Ovary (tissue), 10 donors: ENCODE measurements at places on chromosomes 6 and 20. TPM values are rescaled to one million over a fixed set of nuclear protein-coding genes. Genes with fewer than 3 reads are reported as not detected.

CALHM6 gene
- 3.0 TPM for total RNA-seq

GRCh38 chr20:24138196-24138857 is 149.7 kb upstream of the GGTLC1 start:
- DNase-seq, result no peak

ROS1 gene
- total RNA-seq, result 0.62 TPM

TRIM10 gene
- total RNA-seq, result not detected

DNA sequence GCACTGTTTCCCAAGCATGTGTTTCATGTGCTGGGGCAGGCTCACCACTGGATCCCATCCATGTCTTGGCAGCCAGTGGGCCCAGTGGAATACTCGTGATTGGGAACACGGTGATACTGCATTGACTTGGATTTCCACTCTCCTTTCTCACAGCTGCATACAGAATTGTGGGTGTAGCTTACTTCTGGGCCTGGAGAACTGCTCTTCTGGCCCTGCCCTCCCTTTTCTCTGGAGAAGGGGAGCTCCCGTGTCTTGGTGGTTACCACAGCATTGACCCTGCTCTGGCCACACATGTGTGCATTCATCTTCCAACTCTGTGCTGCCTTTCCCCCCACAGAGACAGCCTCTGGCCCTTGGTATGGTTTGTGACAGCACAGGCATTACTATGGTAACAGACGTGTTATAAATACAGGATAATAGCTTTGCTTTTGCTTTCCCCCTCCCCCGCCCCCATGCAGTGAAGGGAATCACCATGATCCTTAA is 21.6 kb downstream of the SOBP start:
- no peak for DNase-seq

DNA sequence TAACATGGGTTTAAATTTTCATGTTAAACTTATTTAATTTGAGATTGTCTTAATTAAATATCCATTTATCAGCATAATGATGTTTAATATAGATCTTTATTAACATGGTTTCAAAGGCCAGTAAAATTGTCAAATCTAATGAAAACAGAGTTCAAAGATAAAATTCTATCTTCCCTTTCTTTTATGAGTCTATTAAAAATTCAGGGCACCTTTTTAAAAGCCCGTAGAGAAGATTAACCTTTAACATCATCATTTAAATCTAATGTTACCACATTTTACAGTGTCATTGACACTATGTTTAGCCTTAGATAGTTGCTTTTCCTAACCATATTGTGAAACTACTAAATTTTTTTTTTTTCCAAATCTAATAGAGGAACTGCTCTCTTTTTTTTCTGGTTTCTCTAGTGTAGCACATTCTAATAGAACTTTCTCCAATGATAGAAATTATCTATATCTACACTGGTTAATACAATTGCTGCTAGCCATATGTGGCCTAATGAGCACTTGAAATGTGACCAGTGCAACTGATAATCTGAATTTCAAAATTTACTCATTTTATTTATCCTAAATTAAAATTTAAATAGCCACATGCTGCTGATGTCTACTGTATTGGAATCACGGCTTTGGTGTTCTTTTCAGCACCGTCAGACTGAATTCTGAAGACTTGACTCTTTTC is 410.9 kb downstream of the UTRN start:
- no peak for DNase-seq

- no peak for DNase-seq
Observed at GRCh38 chr6:166402582-166403277, 20.0 kb upstream of the MPC1 start.

DNA sequence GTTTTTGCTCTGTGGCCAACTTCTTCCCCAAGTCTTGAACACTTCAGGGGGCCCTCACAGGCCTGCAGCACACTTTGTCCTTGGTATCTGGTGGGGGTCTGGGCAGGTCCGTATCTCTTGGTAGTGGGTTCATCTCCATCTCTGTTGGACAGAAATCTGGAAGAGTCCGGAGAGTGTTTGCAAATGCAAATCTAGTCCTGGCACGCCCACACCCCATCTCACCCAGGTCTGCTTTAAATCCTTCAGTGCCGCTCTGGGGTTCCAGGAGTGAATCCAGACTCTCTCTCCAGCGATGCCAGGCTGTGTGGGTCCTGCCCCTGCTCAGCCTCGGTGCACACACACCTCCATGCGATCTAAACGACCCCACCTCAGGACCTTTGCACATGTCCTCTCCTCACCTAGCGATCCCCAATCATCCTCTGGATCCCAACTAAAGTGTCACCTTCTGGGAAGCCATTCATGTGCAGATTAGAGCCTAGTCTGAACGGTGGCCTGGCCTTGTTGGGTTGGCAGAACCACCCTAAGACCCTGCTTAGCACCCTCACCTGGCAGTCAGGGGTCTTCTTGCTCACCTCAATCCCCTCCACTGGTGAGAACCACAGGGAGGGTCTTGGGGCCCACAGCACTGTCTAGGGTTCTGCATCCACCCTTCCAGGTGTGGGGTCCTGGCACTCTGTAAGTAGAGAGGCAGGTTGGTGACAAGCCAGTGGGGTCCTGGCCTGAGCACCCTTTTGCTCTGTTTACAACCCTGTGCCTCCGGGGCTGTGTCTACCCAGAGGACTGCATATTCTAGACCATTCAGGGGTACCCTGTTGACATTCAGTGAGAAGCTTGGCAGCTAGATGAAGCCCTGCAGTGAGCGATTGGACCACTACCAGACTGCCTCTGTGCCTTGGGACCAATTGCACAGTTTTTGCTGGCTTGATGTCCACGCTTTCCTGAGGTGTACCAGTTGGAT is 100.8 kb downstream of the SYCP2 start:
- DNase-seq, result no peak

DNA sequence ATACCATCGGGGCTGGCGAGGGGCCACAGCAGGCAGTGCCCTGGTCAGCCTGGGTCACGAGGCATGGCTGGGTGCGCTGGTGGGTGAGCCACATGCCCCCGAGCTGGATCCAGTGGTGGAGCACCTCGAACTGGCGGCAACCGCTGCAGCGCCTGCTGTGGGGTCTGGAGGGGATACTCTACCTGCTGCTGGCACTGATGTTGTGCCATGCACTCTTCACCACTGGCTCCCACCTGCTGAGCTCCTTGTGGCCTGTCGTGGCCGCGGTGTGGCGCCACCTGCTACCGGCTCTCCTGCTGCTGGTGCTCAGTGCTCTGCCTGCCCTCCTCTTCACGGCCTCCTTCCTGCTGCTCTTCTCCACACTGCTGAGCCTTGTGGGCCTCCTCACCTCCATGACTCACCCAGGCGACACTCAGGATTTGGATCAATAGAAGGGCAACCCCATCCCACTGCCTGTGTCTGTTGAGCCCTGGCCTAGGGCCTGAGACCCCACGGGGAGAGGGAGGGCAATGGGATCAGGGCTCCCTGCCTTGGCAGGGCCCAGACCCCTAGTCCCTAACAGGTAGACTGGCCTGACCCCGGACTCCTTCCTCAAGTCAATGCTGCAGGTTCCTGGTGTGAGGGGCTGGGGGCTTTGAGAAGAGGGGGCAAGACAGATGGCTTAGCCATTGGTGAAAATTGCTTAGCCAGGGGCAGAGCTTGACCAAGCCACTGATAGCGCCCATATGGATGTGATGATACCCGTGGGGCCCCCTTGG is 598 bp downstream of the TMEM239 start:
- no peak for DNase-seq

DNA sequence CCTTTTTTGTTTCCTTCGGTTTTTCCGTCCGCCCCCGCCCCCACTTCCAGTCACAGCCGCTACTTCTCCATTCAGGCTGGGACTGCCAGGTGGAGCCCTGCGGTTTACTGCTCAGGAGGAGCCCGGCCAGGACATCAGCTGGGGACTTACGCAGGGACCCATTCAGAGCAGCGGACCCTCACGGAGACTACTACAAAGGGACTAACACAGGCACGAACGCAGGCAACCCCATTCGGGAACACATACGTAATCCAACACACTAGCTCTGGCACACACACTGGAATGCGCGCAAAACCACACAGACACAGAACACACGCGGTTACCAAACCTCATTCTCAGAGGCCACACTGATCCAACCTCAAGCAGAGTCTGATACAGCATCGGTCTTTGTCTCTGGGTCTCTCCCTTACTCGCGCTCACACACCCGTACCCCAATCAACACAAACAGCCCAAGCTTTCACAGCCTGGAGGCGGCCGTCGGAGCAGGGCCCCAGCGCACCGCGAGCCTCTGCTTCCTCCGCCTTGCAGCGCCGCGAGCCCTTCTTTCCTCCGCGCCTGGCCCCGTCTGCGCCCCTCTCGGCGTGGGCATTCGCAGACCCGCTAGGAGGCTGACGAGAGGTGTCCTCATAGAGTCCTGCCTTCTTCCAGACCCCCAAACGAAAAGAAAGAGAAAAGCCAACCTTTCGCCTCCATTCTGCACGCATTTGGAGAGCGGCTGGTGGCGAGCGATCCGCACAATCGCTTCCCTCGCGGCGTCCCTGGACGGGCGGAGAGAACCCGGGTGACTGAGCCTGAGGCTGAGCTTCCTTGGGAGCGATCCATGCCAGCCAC is 1.1 kb upstream of the SLC32A1 start:
- DNase-seq, result no peak

- no peak for DNase-seq
Observed at GRCh38 chr6:27081931-27082330, 165.6 kb upstream of the PRSS16 start.

DNA sequence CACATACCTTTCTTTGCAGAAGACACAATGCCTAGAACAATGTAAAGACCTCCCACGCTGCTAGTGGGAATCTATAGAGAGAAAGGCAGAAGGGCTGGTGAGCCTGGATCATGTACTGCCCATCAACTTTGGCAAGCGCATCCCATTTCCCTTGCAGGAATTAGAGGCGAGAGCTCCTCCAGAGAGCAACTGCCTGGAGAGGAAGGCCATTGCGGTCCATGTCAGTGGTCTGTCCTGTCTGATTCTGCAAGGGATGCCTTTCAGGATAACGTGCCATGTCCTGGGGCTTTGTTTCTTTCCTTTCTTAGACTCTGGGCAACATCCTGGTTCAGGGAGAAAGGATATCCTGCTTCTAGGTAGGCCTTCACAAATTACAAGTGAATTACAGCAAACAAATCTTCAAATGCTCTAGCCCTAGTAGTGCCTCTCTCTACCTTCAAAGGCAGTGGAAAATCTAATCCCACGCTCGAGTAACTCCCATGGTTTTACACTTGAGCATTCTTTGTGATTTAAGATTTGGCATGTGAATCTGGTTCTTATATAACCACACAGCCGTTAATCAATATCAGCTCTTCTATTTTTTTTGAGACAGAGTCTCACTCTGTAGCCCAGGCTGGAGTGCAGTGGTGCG is 38.5 kb downstream of the GCNT2 start:
- DNase-seq, result no peak

DNA sequence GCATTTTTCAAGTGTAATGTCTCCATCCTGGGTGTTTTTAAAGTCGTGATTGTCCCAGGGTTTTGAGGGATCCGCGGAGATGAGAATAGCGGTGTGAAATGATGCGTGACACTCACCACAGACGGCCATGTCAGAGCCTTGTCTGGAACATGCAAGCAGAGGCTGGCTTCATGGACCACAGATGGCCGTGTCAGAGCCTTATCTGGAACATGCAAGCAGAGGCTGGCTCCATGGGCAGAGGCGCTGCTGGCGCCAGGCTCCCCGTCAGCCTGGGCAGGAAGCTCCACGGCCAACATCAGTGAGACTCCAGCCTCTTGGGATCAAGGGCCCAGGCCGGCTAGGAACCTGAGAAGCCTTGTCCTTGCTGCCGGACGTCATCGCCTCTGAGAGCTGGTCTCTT is 7.7 kb upstream of the MRGBP start:
- DNase-seq, result no peak

R3HDML gene
- total RNA-seq, result not detected

DNA sequence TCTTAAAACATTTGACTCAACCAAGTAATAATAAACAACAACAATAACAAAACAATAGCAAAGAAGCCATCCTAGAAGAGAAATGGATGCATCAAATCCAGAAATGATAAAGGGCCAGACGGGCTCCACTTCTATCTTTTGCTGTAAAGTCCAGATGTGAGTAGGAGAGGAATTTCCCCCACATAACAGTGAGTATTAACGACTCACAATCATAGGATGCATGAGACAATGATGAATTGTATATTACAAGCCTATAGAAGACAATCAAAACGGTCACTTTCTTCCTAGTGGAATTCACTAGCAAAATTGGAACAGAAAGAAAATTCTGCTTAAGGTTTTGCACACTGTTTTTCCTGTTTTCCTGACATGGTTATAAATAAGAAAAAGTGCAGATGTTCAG is 97.0 kb upstream of the PREP start:
- DNase-seq, result no peak

SRMS gene
- total RNA-seq, result not detected

CYP24A1 gene
- 0.15 TPM for total RNA-seq

GTSF1L gene
- total RNA-seq, result not detected

DNA sequence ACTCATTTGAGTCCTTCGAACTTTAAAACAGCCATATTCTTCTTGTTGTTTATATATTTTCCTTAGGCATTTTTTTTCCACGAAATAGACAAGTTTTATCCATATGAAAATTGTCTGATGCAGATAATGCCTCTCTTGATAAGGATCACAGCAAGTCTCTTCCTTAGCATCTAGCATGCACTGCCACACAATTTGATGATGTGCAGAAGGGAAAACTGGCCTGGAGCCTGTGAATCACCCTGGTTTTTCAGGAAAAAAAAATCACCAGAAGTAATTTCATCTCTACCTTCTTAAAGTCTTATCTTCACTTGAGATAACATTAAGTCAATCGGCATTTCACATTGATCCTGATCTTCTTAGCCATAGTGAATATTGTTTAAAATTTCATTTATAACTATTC is 199.8 kb downstream of the TENT5A start:
- no peak for DNase-seq

DNA sequence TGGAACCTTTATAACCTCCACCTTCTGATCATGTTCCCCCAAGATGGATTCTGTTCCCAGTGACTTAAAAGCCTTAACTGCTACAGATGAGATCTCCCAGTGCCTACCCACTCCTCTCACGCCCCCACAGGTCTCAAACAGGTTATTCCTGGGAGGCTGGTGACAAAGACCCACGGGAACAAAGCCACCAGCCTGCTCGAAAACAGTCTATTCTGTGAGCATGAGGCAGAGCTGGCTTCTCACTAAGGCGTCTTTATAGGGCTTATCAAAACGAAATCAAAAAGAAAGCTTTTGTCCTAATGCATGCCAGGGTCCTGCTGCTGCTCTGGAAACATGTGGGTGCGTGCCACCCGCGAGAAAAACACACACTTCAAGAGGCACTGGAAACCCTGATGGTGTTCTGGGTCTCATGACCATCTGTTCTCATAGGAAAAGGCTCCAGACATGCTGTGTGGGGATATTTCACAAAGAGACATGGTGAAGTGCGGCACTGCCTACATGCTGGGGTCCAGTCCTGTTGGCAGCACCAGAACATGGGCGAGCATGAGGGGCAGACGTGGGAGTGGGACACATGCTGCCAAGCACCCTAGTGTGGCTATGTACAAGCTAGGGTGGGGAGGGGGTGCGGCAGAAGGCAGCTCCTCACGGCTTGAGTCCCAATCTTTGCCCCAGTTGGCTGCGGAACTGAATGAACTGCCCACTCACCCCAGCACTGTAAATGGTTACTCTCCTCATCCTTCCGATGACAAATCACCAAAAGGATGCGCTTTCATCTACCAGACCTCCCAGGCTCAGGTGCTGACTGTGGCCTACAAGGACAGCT is 2.1 kb downstream of the FKBP1A start:
- DNase-seq, result no peak
